ENCODE measurements at places on chromosomes 12 and 14.

- no peak for DNase-seq
These were observed 26.2 kb downstream of the GCN1 start for GRCh38 chr12:120168337-120168736.

DNA sequence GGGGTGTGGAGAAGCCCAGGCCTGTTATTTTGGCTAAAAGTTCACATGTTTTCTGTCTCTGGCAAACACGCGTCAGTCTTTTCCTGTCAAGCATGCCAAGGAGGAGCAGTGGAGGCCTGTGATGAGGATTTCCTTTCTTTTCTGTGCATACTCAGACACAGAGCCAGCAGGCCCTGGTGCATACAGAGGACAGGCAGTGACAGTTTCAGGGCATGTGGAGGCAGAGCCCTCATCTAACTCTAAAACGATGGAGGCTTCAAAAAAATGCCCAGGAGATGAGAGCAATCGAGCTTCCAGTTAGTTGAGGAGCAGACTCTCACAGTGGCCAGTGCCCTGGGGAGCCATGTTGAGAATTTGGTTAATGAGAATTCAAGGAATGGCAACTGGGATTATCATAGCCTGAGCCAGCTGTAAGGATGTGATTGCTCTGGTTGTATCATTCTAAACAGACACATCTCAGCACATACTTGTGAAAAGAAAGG lies 66.5 kb downstream of the TRAFD1 start:
- DNase-seq = no peak

GRCh38 chr12:113373969-113374368 lies 15.6 kb downstream of the PLBD2 start:
- DNase-seq = no peak

- DNase-seq = no peak
These were observed 14.9 kb upstream of the IRF2BPL start for GRCh38 chr14:77043177-77043983.

- no peak for DNase-seq
These were observed 24.2 kb downstream of the NOC4L start for GRCh38 chr12:132168311-132169031.

All from NCI-H774 (cell line).